ENCODE measurements at places on chromosomes 2 and 18.

DNA sequence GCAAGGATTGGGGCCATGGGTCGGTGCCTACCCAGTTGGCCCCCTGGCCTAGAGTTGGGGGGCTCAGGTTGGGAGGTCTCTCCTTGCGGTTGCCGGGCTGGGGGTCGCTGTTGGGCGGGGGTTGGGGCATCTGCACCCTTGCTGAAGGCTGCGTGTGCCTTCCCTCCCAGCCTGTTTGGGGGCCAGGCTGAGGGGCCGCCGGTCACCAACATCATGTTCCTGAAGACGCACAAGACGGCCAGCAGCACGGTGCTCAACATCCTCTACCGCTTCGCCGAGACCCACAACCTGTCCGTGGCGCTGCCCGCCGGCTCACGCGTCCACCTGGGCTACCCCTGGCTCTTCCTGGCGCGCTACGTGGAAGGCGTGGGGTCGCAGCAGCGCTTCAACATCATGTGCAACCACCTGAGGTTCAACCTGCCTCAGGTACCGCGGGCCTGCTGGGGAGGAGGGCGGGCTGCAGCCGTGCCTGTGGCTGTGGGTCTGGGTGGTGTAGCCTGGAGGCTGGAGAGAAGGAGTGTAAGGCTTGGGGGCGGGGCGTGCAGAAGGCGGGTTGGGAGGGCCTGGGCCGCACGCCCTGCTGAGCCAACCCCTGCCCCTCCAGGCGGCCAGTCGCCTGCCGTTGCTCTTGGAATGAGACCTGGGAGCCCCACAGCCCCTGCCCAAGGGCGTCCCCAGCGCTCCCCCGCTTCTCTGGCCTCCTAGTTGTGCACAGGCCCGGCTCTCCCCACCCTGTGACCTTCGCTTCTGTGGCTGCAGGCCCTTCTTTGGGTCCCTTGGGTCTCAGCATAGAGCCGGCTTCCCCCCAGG is 7.2 kb upstream of the NEU4 start:
- DNase-seq, result no peak

DNA sequence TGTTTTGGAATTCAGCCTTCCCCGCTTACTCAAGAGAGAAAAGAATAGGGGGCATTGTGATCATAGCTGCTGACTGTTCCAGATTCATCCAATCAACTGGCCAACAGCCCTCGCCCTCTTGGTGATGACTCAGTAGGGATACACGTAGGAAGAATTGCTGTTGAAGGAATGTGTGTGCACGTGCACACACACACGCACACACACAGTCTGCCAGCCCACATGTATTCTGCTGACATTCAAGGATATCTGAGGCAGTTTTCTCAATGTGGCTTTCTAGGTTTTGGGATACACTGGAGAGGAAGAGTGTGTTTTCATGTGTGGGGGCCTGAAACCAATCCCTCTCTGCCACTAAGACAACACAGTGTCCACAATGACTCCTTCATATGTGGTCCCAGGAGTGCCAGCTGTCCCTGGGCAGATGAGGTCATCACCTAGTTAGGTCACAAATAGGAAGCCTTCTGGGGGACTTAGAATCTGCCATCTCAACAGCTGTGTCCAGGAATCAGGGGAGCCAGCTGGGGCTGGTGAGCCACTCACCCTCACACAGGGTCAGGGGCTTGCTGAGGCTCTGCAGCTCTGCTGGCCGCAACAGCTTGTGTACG is 352.6 kb downstream of the SS18 start:
- no peak for DNase-seq

GRCh38 chr2:131349021-131349420 is 14.9 kb downstream of the RAB6D start:
- no peak for DNase-seq

- DNase-seq, result no peak
Observed at GRCh38 chr2:219060821-219061791, at the start of gene IHH. TSS of gene IHH (minus strand) at chr2:219060921. CDS start at chr2:219060467, 454 bp downstream.

DNA sequence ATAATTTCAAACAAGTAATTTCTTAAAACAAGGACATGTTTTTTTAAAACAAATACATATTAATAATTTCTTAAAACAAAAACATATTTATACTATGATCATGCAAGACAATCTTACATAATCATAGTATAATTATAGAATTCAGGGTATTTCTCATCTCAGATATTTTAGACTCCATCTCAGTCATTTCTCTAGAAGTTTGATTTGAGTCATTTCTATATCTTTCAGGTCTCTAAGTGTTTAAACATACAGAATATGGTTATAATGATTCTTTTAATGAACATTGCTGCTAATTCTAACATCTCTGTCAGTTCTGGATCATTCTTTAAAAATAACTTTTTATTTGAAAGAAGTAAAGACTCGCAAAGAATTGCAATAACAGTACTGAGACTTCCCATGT is 154.2 kb upstream of the KYNU start:
- DNase-seq, result no peak

GRCh38 chr2:230687498-230687897 is 25.1 kb upstream of the CAB39 start:
- no peak for DNase-seq

DNA sequence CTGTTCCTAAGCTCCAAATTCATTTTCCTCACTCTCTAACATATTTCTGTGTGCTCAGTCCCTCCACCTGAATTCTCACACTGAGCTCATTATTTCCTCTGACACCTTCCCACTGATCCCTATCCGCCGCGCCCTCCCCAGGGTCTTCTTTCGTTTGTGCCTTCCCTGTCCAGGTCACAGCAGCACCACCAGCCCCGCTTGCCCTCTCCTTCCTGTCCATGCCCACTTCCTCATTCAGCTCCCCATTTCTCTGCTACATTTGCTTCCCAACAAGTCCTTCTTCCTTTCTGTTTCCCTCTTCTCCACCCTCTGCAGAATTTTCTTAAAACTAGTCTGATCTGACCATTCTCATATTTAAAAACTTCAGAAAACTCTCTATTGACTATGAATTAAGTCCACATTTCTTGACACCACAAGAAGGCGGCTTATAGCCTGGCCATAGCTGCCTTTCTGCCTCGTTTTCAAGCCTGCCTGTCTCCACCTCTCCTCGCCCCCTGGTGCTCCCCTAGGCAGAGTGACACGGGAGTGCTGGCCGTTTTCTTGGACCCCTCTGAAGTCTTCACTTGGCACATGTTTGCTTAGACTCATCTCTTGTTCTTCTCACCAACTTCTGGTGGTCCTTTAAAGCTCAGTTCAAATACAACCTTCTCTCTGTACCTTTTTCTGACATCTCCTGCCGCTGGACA is 138.7 kb upstream of the BOD1L2 start:
- DNase-seq, result no peak

DNA sequence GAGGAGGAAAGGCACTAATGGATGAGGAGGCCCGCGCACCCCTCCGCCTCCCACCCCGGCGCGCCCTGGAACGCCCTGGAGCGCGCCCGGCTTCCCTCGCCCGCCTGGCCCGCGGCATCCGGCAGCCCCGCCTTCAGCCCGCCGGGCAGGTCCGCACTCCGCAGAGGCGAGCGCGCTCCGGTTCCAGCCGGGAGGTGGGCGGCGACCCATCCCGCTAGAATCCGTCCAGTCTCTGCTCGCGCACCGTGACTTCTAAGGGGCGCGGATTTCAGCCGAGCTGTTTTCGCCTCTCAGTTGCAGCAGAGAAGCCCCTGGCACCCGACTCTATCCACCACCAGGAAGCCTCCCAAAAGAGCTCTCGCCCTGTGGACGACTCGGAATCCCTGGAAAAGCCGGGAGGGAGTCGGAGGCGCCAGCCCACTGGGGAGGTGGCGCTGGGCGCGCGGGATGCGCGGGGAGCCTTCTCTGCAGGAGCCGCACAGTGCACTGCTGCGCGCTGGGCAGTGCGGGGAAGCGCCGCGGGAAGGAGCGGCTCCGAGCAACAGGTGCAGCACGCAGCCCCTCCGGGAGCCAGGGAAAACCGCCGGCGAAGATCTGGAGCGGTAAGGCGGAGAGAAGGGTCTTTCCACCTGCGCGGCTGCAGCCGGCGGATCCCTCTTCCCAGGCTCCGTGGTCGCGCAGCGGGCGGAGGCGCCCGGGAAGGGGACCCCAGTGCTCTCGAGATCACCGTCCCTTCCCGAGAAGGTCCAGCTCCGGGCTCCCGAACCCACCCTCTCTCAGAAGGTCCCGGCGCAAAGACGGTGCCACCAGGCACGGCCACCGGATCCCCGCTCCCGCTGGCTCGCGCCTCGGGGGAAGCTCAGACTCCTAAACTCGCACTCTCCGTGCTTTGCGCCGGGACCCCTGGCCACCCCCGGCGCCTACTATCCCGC is at the start of gene GALR1:
Gene GALR1, plus strand, starts transcription at position 280 of the 932 bp plus-strand sequence. CDS start 701 bp downstream, outside the sequence.
- no peak for DNase-seq

GRCh38 chr2:8277921-8278571 is 403.8 kb upstream of the ID2 start:
- DNase-seq, result no peak

DNA sequence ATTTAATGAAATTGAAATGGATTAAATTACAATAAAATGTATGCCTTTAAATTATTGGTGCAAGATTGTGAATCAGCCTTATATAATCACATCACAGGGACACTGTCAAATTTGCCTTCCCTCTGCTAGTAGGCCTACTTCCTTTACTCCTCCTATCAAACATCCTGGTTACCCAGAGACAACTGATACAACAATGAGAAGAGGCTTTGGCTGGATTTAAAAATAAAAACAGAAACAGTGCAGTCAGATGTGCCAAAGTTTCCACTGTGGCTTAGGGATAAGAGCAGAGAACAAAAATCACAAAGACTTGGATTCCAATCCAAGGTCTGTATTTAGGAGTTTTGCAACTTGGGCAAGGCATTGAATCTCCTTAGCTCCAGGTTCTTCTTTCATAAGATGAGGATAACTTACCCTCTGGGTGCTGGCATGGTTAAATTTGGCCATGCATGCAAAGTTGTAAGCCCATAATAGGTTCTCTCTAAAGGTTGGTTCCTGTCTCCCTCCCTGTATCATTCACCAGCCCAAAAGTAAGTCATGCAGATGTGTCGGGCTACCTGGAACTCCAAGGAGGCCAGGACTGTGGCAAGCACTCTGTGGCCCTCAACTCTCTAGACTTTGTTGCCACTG is 99.3 kb upstream of the LRATD1 start:
- DNase-seq, result no peak

GRCh38 chr2:241844831-241845578 is 13.7 kb downstream of the PDCD1 start:
- DNase-seq, result no peak

DNA sequence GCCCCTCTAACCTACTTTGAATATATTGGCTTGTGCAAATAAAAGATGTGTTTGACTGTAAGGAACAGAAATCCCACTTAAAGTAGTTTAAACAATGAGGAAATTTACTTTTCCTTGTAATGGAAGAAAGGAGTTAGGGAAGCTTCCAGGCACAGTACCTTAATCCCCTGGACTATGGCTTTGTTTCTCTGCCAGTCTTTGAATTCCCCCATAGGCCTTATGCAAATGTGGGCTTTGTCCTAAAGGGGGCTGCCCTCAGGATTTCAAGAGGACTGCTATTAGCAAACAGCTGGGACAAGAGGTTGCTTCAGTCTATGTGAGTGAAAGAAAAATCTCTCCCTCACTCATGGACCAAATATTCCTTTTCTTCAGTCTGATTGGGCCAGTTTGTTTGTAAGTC is 255.1 kb upstream of the THSD7B start:
- no peak for DNase-seq

- no peak for DNase-seq
Observed at GRCh38 chr2:110105608-110106467, 9.8 kb downstream of the MALL start.

GRCh38 chr18:39494211-39494896 is 1928.8 kb upstream of the CELF4 start:
- no peak for DNase-seq

DNA sequence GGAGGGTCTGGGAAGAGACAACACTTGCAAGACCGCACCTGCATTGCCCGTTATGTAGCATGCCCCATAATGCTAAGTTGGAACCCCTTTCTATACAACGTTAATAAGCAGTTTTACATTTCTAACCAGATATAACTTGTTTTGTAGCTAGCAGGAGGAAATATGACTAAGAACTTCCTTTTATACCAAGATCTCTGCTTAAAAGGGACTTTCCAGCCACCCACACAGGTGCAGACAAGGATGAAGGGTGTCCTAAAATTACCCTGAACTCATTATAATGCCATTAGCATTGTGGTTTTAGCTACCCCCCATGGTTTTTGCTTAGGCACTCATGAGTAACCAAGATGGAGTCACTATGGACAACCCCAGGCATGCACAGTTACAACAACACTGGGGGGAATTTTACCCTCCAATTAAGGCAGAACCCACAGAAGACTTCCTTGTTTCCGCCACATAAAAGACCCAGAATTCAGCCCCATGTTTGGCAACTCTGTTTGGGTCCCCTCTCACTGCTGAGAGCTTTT is 362.8 kb downstream of the CBLN2 start:
- DNase-seq, result no peak

DNA sequence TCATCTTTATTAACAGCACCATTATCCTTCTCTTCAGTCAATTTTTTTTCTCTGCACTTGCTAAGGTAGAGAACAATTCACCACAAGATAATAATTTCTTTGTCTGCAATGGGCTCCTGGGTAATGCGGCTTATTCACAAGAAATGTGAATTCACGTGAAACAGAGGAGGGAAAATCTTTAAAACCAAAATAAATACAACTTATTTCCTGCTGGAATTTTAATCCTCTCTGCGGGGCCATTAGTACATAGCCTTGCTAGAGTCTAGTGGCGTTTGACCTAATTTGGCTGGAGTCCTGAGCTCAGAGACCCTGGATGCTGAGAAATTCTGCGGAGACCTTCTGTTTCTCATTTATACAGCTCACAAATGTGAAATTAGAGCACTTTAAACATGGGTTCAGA is 319.3 kb upstream of the MMADHC start:
- no peak for DNase-seq

DNA sequence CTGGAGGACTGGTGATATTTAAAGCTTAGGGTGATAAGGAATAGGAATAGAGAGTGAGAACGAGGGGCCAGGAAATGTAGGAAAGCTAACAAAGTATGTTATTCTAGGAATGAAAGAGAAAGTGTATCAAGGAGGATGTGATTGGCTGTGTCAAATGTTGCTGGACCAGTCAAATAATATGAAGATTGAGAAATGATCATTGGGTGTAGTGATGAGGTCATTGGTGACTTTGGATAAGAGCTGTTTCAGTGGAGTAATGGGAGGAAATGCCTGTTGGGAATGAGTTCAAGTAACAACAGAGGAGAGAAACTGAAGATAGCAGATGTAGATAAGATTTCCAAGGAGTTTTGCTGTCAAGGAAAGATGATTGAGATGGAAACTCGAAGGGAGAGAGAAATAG is 74.4 kb downstream of the UBE2E3 start:
- no peak for DNase-seq
